ENCODE measurements at places on chromosomes 5 and 9.

DNA sequence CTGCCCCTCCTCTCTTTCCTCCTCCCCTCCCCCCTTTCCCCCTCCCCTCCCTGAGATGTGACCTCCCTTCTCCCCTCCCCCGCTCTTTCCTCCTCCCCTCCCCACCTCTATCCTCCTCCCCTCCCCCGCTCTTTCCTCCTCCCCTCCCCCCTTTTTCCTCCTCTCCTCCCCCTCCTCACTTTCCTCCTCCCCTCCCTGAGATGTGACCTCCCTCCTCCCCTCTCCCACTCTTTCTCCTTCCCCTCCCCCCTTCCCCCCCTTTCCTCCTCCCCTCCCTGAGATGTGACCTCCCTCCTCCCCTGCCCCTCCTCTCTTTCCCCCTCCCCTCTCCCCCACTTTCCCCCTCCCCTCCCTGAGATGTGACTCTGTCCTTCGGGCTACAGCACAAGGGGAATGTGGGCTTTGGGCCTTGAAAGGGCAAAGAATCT is 169.8 kb downstream of the COL23A1 start:
- ATAC-seq: no peak

- ATAC-seq: no peak
Observed at GRCh38 chr5:67401172-67401571, 204.6 kb upstream of the CD180 start.

DNA sequence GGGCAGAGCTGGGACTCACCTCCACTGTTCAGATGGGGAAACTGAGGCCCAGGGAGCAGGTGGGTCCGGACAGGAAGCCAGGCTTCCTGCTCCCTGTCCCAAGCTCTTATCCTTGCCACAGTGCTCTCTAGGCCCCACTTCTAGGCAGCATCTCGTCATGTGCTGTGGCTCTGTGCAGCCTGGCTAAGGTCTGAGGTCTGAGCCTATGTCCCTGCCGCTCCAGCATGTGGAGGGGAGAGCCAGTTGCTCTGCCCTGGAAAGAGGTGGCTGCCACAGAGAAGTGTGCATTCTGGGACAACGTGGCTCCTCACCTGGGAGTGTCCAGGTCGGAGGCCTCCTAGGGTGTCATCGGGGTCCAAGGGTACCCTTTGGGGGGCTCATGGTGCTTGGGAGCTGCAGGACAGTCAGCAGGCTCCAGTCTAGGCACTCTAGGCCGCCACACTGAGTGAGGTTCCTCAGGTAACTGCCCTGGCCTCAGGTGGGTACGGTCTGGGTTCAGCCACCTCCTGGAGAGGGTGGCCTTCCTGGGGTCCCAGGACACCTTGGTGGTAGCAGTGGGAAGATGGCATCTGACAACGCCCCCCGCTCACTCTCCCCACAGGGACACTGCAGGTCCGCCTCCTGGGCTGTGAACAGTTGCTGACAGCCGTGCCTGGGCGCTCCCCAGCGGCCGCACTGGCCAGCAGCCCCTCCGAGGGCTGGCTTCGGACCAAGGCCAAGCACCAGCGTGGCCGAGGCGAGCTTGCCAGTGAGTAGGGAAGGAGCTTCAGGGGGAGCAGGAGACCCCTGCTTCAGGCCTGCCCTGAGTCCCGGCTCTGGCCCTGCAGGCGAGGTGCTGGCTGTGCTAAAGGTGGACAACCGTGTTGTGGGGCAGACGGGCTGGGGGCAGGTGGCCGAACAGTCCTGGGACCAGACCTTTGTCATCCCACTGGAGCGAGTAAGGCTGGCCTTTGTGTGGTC is 10.4 kb downstream of the PKN3 start:
- no peak for ATAC-seq

DNA sequence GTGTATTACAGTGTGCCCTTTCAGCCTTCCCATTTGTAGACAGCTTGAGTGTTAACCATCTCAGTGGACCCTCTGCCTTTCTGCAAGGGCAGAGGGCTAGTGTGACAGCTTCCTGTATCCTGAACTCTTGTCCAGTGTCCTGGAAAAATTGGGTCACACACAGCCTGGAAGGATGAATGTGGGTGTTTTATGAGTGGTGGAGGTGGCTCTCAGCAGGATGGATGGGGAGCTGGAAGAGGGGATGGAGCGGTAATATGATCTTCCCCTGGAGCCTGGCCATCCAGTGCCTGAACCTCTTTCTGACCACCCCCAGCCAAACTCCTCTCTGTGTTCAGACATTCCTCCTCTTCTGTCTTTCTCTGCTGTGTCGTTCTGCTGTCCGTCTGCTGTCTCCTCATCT is 113.0 kb downstream of the KIF4B start:
- no peak for ATAC-seq

Measured in SK-N-SH treated with all-trans-retinoic acid at 6 μM for 48 hours (cell line).